ENCODE measurements at places on chromosomes 16 and 17.
A peak's percentile ranks its signal among the peaks of the same experiment; 100 is the strongest.

DNA sequence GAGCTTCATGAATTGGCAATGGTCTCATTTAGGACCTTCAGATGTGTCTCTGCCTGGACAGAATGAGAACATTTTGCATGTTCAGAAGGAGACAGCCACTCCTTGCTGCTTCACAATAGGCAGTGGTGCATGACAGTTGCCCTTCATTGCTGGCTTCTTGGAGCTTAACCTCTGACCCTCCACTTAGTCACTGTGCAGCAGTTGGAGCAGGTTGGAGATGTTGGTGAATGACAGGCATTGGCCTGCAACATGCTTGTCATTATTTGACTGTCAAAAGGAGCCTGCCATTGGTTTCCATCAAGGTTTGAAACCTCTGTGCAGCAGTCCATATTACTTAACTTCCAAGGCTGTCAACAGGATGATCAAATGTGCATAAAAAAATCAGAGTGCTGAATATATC, 22.7 kb downstream of the FTO start:
- DNase-seq: no peak

GRCh38 chr17:9443811-9444210, 131.8 kb downstream of the STX8 start:
- no peak for DNase-seq

DNA sequence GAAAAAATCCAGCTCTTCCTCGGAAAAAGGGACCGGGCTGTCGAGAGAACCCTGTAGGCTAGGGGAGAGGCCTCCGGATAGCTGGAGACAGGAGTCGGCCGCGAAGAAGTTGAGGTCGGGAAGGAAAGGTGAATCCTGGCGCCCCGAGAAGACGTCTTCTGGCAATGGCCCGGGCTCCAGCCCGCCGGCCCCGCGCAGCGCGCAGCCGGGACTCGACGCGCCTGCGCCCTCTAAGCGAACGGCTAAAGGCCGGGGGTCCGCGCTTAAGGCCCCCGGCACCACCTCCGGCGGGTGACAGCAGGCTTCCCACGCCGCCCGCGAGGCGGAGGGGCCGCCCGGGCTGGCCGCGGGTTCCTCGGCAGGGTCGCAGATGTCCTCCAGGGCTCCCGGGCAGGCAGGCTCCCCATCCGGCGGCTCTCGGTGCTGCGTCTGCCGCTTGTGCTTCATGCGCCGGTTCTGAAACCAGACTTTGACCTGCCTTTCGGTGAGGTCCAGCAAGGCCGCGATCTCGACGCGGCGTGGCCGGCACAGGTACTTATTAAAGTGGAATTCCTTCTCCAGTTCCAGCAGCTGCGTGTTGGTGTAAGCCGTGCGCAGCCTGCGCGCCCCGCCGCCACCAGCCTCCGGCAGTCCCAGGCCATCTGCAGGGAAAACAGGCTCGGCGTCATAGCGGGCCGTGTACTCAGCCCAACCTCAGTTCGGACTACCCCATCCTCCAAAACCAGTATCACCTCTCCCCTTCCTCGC, 1.6 kb downstream of the HOXB2 start:
- DNase-seq: peak; percentile 72

- no peak for DNase-seq
These were observed 2.1 kb upstream of the UBB start for GRCh38 chr17:16378636-16379282.

DNA sequence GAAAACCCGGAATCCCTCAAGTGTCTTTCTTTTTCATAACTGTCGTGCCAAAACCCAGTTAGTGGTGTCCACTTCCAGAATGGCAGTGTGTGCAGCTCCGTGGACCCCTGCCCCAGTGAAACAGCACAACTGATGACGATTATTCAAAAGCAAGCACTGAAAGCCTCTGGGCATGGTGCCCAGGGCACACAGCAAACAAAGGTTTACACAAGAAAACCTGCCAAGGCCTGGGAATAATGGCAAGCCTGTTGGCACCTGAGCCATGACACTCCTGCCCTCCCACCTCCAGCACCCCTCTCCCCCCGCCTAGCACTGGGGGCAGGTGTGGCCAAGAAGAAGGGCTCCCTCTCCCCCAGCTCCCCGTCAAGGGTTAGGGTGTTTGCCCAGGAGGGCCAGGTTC, 2.8 kb downstream of the PKMYT1 start:
- no peak for DNase-seq

- DNase-seq: no peak
These were observed 143.9 kb downstream of the HS3ST3A1 start for GRCh38 chr17:13457783-13458182.

DNA sequence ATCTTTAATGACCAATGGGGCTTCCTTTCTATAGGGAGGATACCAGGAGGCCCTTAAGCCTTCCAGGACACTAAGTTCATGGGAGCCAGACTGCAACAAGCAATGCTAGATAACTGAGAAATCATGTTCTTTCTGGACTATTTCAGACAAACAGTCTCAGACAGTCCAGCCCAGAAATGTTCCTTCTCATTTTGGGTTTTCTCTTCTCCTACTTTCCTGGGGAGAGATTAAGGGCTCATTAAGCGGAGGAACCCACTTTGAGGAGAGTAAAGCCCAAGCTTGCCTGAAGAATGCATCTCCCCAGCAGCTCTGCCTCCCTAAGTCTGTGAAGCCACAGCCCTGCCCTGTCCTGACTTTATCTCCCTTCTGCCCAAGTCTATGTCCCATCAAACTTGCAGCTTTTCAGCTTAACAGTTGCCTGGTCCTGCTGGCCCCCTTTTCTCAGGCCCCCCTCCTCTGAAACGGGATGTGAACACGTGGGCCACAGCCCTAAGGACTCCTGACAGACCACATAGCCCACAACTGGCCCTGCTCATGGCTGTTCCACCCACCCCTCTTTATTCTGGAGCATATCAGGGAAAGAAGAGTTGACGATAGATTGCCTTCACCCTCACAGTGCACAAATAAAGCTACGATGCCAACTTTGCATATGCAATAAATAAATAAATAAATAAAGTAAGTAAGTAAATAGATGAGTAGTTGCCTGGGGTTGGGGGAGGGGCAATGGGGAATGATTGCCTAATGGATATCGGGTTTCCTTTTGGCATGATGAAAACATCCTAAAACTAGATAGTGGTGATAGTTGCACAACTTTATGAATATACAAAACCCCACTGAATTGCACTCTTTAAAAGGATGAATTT, 111.0 kb downstream of the N4BP1 start:
- DNase-seq: no peak

DNA sequence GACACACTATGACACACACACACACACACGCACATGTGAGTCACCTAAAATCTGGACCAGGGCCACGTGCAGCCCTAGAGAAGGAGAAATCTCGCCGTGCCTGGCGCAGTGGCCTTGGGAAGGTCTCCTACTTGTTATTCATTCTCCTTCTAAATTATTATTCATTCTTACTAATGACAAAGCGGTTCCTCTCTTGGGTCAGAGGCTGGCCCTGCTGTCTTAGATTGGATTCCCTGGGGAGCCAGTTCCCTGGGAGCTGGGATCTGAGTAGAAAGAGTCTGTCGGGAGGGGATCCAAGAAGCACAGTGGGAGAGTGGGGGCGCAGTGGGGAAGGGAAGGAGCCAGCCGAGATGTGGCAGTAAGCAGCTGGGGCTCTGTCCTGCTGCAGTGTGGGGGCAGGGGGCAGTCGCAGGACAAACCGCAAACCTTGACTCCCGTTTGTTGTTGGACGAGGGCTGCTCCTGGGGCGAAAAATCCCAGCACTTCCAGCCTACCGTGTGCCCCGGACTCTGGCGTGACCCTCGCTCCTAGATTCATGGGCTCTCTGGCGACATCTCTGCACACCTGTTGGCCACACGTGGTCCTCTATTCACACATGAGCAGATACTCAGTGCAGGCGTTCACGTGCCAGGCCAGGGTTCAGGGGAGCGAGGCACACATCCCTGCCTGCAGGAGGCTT, 18.7 kb upstream of the JPH3 start:
- no peak for DNase-seq

GRCh38 chr16:57446531-57447185, 527 bp downstream of the CIAPIN1 start:
- DNase-seq: peak; percentile 38

DNA sequence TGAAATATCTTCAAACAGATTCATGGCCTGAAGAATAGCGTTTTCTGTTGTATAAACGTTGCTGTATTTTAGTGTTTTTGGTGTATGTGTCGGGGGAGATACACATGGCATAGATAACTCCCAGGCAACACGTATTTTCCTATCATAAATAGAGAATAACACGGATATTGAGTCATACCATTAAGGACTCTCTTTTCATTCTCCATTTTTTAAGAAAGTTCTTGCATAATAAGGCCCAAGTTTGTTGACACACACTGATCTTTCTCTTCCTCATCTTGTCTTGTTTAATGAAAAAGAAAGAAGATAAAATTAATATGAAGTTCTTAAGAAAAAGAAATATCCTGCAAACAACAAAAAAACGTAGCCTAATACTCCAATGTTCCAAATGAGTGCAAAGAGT, 13.4 kb downstream of the ABCA8 start:
- no peak for DNase-seq

DNA sequence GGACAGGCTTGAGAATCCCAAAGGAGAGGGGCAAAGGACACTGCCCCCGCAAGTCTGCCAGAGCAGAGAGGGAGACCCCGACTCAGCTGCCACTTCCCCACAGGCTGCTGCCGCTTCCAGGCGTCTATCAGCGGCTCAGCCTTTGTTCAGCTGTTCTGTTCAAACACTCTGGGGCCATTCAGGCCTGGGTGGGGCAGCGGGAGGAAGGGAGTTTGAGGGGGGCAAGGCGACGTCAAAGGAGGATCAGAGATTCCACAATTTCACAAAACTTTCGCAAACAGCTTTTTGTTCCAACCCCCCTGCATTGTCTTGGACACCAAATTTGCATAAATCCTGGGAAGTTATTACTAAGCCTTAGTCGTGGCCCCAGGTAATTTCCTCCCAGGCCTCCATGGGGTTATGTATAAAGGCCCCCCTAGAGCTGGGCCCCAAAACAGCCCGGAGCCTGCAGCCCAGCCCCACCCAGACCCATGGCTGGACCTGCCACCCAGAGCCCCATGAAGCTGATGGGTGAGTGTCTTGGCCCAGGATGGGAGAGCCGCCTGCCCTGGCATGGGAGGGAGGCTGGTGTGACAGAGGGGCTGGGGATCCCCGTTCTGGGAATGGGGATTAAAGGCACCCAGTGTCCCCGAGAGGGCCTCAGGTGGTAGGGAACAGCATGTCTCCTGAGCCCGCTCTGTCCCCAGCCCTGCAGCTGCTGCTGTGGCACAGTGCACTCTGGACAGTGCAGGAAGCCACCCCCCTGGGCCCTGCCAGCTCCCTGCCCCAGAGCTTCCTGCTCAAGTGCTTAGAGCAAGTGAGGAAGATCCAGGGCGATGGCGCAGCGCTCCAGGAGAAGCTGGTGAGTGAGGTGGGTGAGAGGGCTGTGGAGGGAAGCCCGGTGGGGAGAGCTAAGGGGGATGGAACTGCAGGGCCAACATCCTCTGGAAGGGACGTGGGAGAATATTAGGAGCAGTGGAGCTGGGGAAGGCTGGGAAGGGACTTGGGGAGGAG, at the start of gene CSF3:
Gene CSF3, plus strand, starts transcription at position 436 of the 993 bp plus-strand sequence. Its CDS starts 35 bp downstream, at position 471.
- DNase-seq: no peak

DNA sequence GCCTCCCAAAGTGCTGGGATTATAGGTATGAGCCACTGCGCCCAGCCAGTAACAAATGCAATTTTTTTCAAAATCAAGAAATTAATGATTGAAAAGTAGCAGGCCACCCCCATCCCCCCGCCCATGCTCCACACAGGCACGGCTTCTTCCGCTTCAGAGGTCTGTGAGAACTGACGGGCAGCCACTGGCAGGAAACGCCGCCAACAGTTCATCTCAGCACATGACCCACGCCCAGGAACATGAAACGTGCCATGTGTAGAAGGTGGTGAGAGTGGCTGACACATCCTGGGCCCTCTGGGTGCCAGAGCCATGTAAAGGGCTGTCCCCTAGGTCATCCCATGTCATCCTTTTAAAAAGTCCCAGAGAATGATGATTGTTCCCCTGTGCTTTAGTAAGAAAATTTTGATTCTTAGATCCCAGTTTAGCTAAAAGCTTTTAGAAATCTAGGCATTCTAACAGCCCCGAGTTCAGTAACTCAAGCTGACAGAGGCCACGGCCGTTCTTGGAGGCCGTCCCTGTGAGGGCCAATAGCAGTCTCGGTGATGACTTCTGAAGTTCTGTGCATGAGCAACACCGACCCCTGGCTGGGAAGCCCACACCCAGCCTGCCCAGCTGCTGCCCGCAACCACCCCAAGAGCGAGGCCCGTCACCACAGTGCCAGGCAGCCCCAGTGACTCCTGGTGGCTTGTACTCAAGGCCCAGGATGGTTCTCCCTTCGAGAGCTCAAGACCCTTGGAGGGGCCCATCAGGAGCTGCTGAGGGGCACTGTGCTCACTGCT, 52.1 kb downstream of the KLHDC4 start:
- peak; percentile 70 for DNase-seq

DNA sequence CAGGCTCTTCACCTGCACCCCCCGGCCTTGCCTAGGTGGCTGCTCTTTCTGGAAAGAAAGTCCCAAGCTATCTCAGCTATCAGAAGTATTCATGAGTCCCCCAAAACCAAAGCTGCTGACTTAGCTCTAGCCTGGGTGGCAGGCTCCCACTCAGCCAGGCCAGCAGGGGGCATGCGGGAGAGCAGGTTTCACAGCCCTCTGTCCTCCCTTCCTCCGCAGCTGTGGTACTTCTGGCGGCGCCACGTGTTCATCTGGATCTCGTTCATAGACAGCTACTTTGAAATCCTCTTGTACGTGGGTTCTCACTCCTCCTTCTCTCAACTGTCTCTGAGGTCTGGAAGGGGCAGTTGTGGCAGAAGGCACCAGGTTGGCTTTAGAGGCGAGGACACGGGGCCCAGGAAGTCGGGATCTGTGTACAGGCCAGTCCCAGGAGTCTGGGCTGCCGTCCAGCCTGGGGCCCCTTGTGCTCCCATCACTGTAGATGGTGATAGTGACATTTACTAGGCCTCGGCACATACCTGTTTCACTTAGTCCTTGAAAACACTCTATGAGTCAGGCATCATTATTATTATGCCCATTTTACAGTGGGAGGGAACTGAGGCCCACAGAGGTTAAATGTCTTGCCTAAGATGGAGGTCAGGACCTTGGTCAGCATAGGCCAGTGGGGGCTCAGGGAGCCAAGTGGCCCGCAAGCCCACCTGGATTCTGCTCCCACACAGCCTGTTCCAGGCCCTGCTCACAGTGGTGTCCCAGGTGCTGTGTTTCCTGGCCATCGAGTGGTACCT, 12.9 kb downstream of the TRPV2 start:
- DNase-seq: peak; percentile 45
